ENCODE measurements at places on chromosomes 11 and 22. TPM values are rescaled to one million over a fixed set of nuclear protein-coding genes. Genes with fewer than 3 reads are reported as not detected.
A peak's percentile ranks its signal among the peaks of the same experiment; 100 is the strongest.

- DNase-seq = no peak
Observed at GRCh38 chr11:114309517-114309916, 13.3 kb downstream of the NNMT start.

- no peak for DNase-seq
Observed at GRCh38 chr22:49377306-49377705, 450.4 kb downstream of the BRD1 start.

GRCh38 chr11:65488273-65489034 is 10.4 kb upstream of the MALAT1 start:
- peak; percentile 65 for DNase-seq

DNA sequence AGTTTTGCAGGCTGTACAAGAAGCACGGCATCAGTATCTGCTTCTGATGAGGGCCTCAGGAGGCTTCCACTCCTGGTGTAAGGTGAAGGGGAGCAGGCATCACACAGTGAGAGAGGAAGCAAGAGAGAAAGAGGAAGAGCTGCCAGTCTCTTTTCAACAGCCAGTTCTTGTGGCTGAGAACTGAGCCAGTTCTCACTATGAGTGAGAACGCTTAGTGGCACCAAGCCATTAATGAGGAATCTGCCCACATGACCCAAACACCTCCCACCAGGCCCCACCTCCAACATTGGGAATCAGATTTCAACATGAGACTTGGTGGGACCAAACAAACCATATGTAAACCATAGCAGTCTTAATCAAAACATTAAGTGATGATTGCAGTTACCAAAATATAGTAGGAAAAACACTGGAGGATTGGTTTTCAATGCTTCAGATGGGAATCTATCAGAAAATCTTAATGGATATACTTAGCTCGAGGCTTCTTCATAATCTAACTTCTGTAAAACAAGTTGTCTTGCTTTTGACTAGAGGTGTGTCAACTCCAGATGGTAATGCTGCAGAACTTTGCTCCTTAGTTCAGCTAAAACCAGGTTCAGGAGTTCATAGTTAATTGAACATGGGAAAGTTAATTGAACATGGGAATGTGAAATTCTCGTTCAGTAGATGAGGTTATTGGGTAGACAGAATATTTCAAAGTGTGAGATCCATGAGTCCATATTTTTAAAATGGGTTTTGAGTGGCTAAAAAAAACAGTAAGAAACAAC is 12.2 kb downstream of the FAR1 start:
- no peak for DNase-seq

- no peak for DNase-seq
Observed at GRCh38 chr11:118705791-118706545, 26.5 kb upstream of the TREH start.

- no peak for DNase-seq
Observed at GRCh38 chr11:86812981-86813380, 12.6 kb downstream of the PRSS23 start.

DNA sequence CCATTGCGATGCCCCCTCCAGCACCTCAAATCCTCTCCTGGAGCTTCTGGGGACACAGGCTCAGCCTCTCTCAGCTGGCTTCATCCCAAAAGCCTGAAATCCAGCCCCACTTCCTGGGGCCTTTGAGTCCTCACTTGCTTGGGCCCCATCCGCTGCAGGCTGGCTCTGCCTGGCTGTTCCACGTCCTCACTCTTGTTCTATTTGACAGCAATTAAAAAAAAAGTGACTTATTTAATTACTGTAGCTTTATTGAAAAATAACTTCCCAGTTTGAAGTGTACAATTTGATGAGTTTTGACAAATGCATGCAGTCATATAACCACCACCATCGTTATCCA is 27.2 kb downstream of the PARVG start:
- DNase-seq = no peak

GRCh38 chr11:129976328-129976727 is 26.3 kb downstream of the PRDM10 start:
- no peak for DNase-seq

DNA sequence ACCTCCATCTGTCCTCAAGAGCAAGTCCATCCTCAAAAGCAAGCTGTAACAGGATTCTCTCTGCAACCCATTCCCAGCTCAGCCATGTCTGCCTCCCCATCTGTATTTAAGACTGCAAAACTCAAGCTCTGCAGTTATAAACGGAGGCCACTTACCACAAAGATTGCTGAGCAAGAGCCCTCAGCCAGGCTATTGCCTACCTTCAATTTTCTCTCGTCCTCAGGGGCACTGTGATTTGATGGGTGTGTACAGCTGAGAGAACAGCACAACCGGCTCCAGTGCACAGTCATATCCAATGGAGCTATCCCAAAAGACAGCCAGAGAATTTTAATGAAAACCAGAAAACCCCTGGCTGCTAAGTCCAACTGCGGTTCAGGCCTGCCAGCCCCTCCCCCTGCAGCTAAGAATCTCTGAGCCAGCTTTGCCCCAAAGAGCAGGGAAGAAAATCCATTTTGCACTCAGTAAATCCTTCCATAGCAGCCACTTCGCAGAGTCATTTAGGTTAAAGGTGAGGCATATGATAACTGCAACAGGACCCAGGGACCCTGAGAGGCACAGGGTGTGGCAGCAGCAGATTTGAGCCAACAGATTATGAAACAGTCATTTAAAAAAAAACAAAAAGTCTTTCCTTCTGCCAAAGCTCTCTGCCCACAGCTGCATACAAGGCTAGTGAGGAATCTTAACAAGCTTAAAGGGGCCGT is 37.6 kb downstream of the RAB30 start:
- DNase-seq = peak; percentile 41

- peak; percentile 20 for DNase-seq
Observed at GRCh38 chr11:2541881-2542361, 97.1 kb downstream of the KCNQ1 start.

GRCh38 chr22:46732513-46732912 is 5.5 kb downstream of the CERK start:
- no peak for DNase-seq

DNA sequence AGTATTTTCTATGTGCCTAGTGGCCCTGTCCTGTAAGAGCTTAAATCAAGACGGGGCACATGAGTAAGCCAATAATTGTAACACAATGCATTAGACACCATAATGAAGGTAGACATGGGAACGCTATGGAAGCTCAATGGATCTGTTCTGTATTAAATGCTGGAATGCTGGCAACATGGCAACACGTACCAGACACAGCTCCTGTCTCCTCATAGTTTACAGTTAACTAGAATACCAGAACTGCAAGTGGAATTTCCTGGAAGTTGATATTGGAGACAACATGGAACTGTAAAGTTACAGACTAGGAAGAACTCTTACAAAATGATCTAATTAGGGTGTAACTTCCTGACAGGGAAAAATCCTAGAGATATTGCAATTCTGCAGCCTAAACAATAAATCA is 12.4 kb downstream of the P4HA3 start:
- no peak for DNase-seq

GRCh38 chr11:119298726-119299125 is 18.2 kb downstream of the MCAM start:
- peak; percentile 94 for DNase-seq

DNA sequence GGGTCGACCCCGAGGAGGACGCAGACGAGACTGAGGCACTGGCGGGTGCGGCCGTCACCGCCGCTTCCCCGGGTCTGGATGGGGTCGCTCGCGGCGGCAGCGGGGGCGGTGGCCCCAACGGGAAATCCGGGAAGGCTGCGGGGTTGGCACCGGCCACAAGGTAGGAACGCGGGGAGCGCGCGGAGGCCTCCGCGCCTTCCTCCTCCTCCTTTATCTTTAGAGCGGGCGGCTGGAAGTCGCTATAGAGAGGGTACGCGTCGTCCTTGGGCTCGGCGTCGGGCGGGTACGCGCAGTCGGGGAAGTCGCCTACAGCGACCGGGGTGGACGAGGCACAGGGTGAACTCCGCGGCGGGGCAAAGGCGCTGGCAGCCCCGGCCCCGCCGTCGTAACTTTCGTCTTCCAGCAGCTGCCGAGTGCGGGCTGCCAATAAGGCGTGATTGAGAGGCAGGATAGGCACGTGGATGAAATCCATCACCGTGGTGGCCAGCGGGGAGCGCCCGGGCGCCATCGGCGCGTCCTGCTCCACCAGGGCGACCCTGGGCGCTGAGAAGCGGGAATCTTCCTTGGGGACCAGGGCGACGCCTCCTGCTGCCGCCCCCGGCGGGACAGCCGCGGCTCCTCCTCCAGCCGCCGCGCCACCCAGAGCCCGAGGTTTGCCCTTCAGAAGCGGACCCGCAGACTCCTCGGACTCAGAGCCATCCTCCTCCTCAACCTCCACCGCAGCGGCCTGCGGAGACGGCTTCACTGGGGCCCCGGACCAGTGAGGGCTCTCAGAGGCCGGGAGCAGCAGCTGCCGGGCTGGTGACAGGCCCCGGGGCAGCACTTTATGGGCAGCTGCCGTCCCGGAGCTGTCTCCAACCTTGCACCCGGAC is 1.7 kb downstream of the PGR start:
- DNase-seq = peak; percentile 59

GRCh38 chr22:36981247-36981775 is 37.9 kb downstream of the TST start:
- no peak for DNase-seq

- DNase-seq = peak; percentile 58
Observed at GRCh38 chr11:46278387-46279125, 1.1 kb downstream of the CREB3L1 start.

Gene P2RX6
- total RNA-seq = 23.7 TPM

Gene SAA4
- not detected for total RNA-seq

Gene UBQLN3
- total RNA-seq = not detected

Gene RTN3
- total RNA-seq = 40.5 TPM

Gene CELSR1
- total RNA-seq = 0.39 TPM
